ENCODE measurements at places on chromosomes 7 and 10. TPM values are rescaled to one million over a fixed set of nuclear protein-coding genes. Genes with fewer than 3 reads are reported as not detected.

Gene ZNF804B
- not detected for total RNA-seq

Gene LIPN
- total RNA-seq: not detected

Gene FOXI2
- not detected for total RNA-seq

Gene INA
- 4.3 TPM for total RNA-seq

Gene TUBAL3
- not detected for total RNA-seq

Gene UCN3
- not detected for total RNA-seq

Gene GDF2
- not detected for total RNA-seq

Gene AGAP5
- total RNA-seq: 4.7 TPM

Gene DGKI
- 1.4 TPM for total RNA-seq

Gene TYW1B
- 1.3 TPM for total RNA-seq

Gene CALHM1
- total RNA-seq: not detected

Gene GJD4
- not detected for total RNA-seq

Gene AGAP6
- total RNA-seq: 13.2 TPM

Gene FAM13C
- 1.7 TPM for total RNA-seq

Gene C7orf57
- total RNA-seq: 0.64 TPM

Gene OPN1SW
- not detected for total RNA-seq

Gene KCNH2
- 0.87 TPM for total RNA-seq

Gene GIMAP7
- total RNA-seq: 34.5 TPM

Gene FKBP9
- 196 TPM for total RNA-seq
